ENCODE measurements at places on chromosomes 7 and 10.

- DNase-seq = no peak
These were observed 45.8 kb downstream of the COL13A1 start for GRCh38 chr10:69847458-69847857.

DNA sequence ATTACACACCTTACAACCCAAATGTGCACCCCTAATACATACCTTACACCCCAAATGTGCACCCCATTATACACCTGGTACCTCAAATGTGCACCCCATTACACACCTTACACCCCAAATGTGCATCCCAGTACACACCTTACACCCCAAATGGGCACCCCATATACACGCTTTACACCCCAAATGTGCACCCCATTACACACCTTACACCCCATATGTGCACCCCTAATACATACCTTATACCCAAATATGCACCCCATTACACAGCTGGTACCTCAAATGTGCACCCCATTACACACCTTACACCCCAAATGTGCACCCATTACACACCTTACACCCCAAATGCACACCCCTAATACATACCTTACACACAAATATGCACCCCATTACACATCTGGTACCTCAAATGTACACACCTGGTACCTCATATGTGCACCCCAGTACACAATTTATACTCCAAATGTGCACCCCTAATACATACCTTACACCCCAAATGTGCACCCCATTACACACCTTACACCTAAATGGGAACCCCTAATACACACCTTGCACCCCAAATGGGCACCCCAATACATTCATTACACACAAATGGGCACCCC lies 106.3 kb downstream of the KLF6 start:
- no peak for DNase-seq

DNA sequence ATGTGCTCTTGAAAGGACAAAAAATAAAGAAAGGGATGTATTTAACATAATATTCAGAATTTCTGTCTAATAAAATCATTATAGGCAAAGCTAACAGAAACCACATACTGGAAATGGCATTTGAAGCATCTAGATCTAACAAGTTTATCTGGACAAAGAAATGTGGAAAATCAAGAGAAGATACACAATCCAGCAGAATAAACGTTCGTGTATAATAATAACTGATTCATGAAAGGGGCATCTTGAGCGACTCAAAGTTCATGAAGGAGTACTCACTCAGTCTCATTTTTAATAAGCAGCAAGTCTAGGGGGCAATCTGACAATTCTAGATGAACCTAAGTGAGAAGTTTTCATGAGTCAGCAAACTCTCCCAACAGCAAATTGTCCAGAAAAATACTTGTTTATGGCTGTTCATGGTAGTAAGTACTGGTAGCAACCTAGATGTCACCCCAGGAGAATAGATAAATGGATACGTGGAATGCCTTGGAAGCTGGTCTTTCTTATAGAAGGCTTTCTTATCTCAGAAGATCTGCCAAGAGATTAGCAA lies 541.8 kb downstream of the INHBA start:
- DNase-seq = no peak

GRCh38 chr7:128831994-128832879 lies 2.0 kb downstream of the FLNC start:
- no peak for DNase-seq

- no peak for DNase-seq
These were observed 450.7 kb upstream of the ZMIZ1 start for GRCh38 chr10:78618050-78618449.

DNA sequence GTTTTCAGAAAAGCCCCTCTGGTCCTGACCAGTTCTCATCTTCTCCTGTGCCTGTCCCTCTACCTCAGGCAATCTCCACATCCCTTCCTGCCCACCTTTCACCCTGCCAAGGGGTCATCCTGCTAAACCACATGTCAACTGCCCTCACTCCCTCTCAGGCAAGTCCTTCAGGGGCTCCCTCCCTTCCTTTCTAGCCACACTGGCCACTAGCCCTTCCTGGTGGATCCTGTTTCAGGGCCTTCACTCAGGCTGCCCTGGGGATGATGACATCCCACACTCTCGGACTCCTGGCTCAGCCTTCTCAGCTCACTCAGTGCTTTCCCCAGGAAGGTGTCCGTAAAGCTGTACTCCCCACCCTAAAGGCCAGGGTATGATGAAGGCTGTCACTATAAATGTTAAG lies 13.4 kb downstream of the STEAP1B start:
- no peak for DNase-seq

GRCh38 chr10:85315657-85316056 lies 987.3 kb downstream of the CCSER2 start:
- no peak for DNase-seq

- DNase-seq = no peak
These were observed 137.2 kb downstream of the LRMDA start for GRCh38 chr10:75568450-75569130.

- no peak for DNase-seq
These were observed 47.9 kb downstream of the RBM33 start for GRCh38 chr7:155692317-155692716.

- no peak for DNase-seq
These were observed 29.0 kb upstream of the ZNF862 start for GRCh38 chr7:149809215-149809614.

- no peak for DNase-seq
These were observed 702 bp upstream of the AGFG2 start for GRCh38 chr7:100538348-100538653.

GRCh38 chr7:107976620-107977019 lies 26.3 kb downstream of the LAMB1 start:
- DNase-seq = no peak

GRCh38 chr10:26733750-26734568 lies 36.5 kb downstream of the PDSS1 start:
- DNase-seq = no peak

GRCh38 chr7:4682621-4683042 lies 537 bp downstream of the FOXK1 start:
- DNase-seq = peak; percentile 24

- no peak for DNase-seq
These were observed 27.7 kb downstream of the TDRD1 start for GRCh38 chr10:114206902-114207301.

DNA sequence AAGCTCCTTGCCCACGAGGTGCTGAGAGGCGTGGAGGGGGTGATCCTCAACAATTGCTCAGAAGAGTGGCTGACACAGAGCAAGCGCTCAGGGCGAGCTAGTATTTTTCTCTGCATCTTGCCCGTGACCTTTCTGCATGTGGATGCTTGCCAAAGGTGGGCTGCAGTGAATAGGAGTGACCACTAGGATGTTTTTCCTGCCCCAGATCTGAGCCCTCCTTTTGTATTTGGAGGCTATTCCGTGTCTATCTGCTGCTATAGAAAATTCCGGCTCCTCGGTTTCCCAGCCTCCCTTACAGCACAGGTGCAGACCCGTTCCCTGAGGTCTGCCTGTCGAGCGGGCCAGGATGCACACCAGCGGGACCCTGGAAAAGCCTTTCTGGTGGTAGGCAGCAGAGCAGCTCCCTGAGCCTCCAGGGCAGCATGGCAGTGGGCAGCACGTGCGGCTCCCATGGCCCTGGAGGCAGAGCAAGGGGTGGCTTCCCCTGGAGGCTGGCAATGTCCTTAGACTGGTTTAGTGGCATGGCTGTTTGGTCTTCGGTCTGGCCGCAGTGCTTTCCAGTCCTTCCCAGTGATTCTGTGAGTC lies 145.1 kb upstream of the PCBD1 start:
- no peak for DNase-seq

DNA sequence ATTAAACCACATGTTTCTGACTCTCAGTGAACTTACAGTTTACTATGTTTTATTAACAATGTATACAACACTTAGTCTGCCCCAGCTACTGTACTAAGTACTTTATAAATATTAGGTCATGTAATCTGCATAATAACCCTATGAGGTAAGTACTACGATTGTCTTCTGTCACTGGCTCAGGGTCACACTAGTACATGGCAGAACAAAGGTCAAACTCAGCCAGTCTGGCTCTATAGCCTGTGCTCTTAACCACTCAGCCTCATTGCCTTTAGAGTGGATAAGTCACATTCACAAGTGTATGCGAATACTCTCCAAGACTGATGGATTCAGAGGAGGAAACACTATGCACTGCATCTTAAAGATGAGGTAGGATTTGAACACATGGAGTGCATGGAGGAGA lies 252.3 kb downstream of the KCNMA1 start:
- DNase-seq = no peak

DNA sequence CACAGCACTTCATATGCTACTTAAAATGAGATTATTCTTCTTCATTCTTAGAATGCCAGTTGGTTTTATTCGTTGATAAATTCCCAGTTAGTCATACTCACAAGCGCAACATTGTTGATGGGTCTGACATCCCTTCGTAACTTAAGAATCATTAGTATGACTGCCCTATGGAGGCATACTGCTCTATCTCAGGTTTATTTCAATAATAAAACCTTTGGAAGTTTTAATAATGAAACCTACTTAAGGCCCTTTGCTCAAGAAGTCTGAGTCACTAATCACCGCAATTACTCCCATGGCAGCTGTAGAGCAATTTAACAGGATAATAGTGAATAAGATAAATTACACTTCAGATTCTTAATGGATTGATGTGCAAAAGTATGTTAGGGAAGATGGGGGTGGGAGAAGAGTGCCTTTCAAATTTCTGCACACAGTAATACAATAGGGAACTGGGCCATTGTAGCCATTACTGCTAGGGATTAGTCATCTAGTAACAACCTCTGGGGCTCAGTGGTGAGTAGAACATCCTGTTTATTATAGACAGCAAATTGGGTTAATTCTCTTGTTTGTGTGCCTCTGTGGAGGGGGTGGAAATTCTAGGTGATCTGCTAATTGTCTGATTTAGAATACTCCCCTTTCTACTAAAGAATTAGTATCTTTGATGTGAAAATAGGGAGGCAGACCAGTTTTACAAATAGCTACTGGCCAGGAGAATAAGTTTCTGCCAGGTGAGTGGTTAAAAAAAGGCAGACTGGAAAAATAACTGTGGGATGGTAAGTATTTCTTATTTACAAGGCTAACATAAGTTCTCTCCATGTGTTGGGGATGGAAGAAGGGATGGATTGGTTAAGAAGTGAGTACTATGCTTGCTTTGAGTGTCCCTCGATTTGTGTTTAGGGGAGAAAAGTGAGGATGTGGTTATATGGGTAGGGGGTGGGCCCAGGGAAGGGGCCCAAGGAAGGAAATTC lies 74.5 kb upstream of the VKORC1L1 start:
- no peak for DNase-seq

- DNase-seq = no peak
These were observed 207.4 kb downstream of the DNAJB6 start for GRCh38 chr7:157544226-157544625.

DNA sequence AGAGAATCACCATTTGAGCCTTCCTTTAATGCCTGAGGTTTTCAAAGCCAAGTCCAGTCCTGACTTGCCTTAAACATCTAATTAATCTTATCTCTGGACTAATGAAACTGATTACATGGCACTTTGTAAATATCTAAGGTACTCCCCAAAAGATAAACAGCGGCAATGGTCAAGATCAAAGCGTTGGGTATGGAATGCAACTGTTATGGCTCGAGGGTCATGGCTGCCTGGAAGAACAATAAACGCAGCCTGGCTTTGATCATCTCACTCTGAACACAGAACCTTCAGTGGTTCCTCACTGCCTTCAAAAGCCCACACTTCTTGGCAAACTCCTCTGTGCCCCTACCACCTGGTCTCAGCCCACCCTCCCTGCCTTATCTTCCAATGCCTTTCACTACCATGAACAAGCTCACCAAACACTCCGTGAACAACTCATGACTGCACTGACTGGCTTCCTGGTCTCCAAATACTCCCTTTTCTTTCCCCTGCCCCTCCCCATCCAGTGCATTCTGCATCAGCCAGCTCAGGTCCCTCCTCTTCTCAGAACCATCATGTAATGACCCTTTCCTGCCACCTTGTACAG lies 150.2 kb upstream of the NFE2L3 start:
- no peak for DNase-seq

DNA sequence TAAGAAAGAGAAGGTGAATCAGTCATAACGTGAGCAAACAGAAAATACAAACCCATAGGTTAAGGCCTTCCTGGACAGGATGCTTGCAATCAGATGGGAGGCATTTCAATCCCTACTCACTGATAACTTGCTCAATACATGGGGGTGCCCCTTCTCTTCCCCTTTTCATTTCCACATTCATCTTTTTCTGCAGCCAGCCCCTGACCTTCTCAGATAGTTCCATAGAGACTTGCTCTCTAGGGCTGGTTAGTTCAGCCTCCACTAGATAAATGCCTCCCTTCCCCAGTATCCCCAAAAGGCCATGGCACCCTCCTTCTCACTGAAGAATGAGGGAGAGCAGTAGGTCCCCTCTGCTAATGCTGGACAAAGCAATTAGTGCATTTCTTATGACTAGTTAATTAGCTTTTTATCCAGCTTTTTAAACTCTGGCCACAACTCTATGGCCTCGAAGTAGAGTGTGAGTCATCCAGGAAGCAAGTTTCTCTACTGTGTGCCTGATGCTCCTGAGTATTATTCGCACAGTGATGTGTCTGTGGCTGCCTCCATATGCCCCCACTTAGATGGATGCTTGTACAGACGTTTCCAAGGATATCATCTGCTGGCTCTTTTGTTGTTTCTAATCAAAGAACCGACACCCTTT lies 12.7 kb downstream of the CHN2 start:
- no peak for DNase-seq

- no peak for DNase-seq
These were observed 120.4 kb downstream of the USP6NL start for GRCh38 chr10:11491087-11491486.

DNA sequence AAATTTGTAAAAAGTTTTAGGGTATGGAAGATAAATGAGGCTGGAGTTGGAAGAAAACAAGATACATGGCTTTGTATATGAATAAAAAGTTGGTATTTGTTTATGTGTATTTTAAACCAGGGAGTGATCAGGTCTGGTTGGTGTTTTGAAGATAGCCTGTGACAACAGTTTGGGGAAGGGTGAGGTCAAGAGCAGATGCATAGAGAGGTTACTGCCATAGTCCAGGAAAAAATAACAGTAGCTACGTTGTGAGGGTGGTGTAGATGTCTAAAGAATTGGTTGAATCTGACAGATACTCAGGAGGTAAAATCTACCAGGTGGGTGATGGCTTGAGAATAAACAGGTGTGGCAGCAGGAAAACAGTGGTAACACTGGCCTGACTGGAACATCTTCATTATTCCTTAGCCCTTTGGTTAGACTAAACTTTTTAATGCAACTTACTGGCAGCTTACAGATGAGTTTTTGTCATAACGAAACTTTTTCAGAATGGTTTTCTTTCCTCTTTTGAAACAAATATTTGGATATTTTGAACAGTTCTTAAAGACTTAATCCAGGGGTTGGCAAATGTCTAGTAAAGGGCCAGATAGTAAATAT lies 25.5 kb downstream of the ZNRF2 start:
- DNase-seq = no peak

DNA sequence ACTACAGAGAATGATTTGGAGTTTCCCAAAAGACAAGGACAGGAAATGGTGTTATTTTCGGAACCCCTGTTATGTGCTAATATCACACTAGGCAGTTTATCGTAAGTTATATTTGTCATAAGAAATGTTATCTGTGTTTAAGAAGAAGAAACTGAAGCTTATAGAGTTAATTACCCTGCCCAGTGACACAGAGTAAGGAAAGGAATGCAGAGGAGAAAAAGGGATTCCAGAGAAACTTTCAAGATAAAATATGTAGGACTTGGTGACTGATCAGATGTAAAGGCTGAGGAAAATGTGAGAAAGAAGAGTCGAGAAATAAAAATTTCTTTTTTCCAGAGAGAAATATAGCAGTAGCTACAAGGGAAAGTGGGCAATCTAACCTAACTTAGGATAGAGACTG lies 63.5 kb upstream of the ZNF746 start:
- DNase-seq = no peak
